ENCODE measurements at places on chromosomes 16 and 17.

GRCh38 chr16:65414284-65414984, 292.6 kb upstream of the CDH11 start:
- no peak for DNase-seq

DNA sequence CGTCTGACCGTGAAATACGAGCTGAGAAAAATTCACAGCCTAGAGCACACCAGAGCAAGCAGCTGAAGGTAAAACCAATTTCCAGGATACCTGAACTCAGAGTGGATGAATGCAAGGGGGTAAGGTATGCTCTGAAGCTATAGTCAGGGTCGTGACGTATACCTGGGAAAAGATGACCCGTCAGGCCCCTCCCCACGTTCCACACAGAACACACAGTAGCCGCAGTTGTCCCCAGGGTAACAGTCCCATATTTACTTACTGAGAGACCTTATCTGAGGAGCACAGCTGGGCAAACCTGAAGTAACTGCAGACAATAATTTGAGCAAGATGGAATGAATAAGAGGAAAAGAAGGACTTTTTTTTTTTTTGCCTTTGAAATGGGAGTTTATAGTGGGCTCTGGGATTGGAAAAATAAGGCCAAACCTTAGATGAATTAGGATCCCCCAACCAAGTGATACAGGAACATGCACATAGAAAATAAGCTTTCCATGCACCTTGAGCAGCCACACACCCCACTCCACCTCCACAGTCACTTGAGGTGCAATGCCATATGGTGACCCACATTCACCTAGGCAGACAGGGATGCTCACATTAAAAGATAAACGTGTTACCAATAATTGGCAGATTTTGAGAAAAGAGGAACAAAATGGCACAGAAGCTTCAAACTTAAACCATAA, 38.0 kb downstream of the ABCA6 start:
- no peak for DNase-seq

DNA sequence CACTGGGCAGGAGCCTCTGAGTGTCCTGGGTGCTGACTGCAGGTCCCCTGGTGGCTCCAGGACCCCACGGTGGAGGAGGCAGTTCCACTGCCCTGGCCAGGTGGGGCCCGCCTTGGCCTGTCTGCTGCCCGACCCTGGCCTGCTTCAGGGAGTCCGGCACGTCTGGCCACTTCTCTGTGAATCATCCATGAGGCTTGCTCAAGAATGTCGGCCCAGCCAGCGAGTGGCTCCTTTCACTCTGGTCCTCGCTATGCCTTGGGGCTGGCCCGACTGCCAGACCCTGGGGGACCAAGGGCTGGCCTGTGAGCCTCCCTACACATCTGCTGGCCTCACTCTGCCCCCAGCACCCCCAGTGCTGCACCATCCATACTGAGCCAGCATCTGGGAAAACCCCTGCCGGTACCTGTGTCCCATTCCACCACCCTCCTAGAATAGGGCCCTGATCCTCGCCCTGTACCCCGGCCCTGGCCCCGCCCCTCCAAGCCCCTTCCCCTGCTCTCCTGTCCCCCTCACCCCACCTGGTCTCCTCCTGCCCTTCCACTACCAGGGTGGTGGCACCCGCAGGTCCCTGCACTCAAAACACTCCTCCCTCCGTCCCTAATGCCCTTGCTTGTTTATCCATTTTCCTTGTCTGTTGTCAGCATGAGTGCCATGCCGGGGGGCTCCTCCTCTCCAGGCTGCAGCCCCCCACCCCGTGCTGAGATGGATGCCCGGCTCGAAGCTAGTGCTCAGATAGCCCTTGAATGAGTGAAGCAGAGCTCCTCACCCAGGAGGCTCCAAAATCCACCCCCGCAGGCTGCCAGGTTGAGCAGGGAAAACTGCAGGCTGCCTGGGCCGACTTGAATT, 35.5 kb downstream of the ADCY7 start:
- DNase-seq = no peak

DNA sequence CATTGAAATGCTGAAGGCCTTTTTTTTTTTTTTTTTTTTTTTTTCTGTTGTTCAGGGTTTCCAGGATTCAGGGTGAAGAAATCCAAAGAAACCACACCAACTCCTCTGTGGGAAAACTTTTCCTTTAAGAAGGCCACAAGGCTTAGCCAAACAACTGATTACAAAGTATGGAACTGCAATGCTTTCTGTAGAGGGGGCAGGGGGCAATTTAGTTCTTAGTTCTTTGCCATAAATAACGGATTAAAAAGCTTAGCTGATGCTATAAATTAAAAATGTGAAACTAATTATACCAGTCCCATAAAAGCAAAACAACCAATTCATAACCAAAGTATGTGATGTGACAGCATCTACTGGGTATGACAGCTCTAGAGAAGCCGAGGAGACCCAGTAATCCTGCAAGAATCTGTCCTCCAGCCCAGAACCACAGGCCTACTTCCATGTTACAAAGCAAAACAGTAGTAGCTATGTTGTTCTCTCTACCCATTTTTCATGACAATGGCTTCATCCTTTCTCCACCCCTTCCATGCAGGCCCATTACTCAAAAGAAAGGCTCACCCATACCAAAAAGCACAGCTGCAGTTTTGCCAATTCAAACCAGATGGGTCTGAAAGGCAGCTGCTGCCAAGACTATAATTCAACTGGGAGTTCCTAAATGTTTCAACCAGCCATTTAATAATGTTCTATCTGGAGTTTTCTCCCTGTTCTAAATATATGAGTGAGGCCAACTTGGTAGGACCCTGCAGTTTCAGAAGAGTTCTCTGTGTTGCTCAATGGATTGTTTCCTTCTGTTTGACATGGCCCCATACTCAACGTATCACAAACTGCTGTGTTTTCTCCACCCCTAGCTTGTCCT, 167.1 kb upstream of the ZFHX3 start:
- DNase-seq = no peak

GRCh38 chr17:15213381-15214087, 51.6 kb downstream of the PMP22 start:
- DNase-seq = no peak

GRCh38 chr16:67150047-67150832, 558 bp downstream of the B3GNT9 start:
- DNase-seq = peak; percentile 28

GRCh38 chr17:76789235-76789788, 51.4 kb downstream of the MFSD11 start:
- no peak for DNase-seq

DNA sequence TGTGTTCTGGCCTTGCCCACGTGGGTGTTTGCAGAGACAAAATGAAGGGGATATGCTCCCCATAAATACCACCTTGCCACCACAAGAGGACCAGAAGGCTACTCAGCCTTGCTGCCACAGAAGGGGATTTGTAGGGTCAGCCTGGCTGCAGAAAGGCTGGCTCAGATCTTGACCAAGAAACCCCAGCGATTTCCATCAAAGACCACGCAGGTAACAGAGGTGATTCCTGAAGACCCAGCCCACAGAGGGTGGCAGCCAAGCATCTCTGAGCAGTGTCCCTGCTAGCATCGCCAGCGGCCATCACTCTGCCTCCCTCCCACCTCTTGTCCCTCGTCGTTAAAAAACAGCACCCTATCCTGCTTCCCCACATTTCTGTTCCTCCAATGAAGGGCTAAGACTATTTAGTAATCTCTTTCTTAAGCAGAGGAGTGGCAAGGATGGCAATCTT, 54.9 kb downstream of the BEAN1 start:
- DNase-seq = no peak

- no peak for DNase-seq
Observed at GRCh38 chr16:54169112-54169511, 117.5 kb downstream of the IRX3 start.

GRCh38 chr17:954431-955164, 25.0 kb downstream of the NXN start:
- no peak for DNase-seq

- DNase-seq = no peak
Observed at GRCh38 chr17:35793257-35793656, 2.2 kb downstream of the MMP28 start.

DNA sequence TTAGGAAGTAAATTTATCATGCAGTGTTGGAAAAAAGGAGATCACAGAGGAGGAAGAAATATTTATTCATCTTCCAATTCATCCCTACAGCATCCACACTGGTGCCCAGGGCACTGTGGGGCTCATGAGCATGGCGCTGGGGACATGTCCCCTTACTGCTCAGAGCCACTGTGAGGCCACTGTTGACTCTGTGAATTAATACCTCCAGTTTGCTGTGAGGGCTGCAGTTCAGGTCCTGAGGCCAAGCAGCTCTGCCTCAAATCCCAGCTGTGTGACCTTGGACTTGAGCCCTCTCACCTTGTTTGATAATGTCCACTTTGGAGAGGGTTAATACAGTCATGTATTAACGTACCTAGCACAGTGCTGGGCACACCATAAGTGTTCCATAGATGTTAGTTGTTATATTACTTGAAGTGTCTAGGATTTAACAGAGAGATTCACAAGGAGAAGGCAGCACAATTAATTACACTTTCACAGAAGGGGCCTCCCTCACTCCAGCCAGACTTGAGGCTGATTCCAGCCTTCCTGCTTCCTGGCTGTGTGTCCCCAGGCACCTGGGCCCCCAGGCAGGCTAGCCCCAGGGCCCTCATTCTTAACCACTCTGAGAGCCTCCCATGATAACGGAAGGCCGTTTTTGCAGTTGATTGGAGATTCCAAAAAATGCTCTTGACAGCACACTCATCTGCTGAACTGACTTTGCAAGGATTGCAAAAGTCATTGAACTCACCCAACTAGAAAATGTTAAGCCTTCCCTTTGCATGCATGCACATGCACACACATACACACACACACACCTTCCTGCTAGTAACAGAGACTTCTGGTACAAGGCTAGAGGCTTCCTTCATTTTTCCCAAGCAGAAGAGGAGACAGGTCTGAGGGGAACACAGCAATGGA, 29.4 kb downstream of the KATNIP start:
- no peak for DNase-seq

DNA sequence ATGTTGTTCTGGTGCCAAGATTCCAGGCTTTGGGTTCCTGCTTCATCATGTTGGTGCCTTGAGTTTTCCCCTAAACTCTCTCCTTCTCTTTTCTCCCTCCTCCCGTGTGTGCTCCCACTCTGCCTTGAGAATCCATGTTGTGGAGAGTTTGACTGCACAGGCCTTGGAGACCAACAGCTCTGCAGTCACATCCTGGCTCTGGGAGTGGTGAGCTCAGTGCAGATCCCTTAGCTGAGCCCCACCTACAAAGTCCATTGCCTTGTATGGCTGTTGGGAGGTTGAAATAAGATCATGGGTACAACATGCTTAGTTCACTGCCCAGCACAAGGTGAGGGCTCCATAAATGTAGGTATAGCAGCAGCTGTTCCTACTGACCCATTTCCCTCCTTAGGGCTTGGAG, 85.9 kb downstream of the IRX3 start:
- DNase-seq = no peak

Data from stimulated activated CD4-positive, alpha-beta T cell treated with anti-CD3 and anti-CD28 coated beads, Interleukin-15, amount 100 ng/mL, for 1 hour (primary cell).